Effector memory CD4-positive, alpha-beta T cell (primary cell): ENCODE measurements at places on chromosomes 7 and 10.

- DNase-seq: no peak
- no peak overlapping the region for H3K27ac ChIP-seq
- H3K27me3 ChIP-seq: no peaks in the 10 kb centered on the region
- no peak overlapping the region for H3K4me3 ChIP-seq
- H3K36me3 ChIP-seq: no peaks in the 10 kb centered on the region
Observed at GRCh38 chr7:2016761-2017480, 215.8 kb downstream of the MAD1L1 start.

DNA sequence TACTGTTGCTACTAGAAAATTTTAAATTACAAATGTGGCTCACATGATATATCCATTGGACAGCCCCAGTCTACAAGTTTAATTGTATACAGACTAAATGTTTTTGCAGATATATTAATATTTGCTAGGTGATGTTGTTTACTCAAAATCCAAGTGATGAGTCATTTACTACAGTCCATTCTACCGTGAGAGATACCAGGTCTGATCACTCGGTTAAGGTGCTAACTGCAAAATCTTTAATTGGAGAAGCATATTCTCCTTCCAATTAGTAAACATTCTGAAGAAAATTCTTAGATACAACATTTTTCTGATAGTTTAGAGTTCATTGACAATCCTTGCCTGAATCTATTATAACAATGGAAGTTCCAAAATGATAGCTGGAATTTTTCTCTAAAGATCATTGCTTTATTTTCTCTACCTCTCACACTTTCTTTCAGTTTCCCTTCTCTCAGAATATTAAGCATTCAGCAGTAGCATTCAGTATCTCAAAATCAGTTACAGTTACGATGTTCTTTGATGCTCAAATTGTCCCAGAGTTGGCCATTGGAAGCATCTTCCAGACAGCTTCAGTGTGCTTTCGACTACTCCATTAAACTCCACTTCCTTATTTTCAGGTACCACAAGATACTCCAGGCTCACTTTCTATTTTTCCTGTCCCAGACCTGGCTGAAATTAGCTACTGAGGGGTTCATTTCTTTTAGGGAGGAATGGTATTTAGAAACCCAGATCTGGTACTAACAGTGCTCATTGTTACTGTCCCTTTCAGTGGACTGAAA, 2.3 kb downstream of the ABCB1 start:
- DNase-seq: no peak
- no peaks in the 10 kb centered on the region for H3K27me3 ChIP-seq
- H3K4me1 ChIP-seq: no peaks in the 10 kb centered on the region
- H3K27ac ChIP-seq: no peak overlapping the region
- no peaks in the 10 kb centered on the region for H3K36me3 ChIP-seq

GRCh38 chr7:31093282-31093681, 41.2 kb downstream of the ADCYAP1R1 start:
- no peak overlapping the region for H3K4me3 ChIP-seq
- no peaks in the 10 kb centered on the region for H3K36me3 ChIP-seq
- no peaks in the 10 kb centered on the region for H3K27me3 ChIP-seq
- no peaks in the 10 kb centered on the region for H3K4me1 ChIP-seq

GRCh38 chr7:122248472-122248871, 56.1 kb downstream of the FEZF1 start:
- no peaks in the 10 kb centered on the region for H3K4me1 ChIP-seq
- no peak for DNase-seq
- H3K36me3 ChIP-seq: no peaks in the 10 kb centered on the region
- H3K27ac ChIP-seq: no peak overlapping the region
- no peak overlapping the region for H3K4me3 ChIP-seq
- no peaks in the 10 kb centered on the region for H3K27me3 ChIP-seq

- H3K36me3 ChIP-seq: no peaks in the 10 kb centered on the region
- no peaks in the 10 kb centered on the region for H3K27me3 ChIP-seq
- DNase-seq: no peak
Observed at GRCh38 chr7:97342512-97342911, 225.0 kb downstream of the SDHAF3 start.

DNA sequence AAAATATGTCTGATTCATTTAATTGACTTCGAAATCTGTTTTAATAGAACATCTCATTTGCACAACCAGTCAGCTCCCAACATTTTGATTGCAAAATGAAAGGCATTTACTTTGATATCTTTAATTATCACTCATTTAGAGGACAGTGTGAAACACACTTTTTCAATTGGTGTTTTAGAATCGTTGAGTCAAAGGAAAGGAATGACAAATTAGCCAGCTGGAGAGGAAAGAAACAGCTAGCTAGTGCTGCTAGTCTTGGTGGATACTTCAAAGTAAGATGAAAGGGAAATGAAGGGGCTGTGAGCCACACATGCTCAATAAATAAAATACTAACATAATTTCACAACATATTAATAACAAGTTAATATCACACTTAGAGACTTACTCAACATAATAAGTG, 570.2 kb downstream of the PHTF2 start:
- H3K27ac ChIP-seq: no peak overlapping the region
- H3K4me1 ChIP-seq: no peaks in the 10 kb centered on the region
- no peak for DNase-seq
- H3K36me3 ChIP-seq: no peaks in the 10 kb centered on the region
- H3K27me3 ChIP-seq: no peaks in the 10 kb centered on the region
- no peak overlapping the region for H3K4me3 ChIP-seq

DNA sequence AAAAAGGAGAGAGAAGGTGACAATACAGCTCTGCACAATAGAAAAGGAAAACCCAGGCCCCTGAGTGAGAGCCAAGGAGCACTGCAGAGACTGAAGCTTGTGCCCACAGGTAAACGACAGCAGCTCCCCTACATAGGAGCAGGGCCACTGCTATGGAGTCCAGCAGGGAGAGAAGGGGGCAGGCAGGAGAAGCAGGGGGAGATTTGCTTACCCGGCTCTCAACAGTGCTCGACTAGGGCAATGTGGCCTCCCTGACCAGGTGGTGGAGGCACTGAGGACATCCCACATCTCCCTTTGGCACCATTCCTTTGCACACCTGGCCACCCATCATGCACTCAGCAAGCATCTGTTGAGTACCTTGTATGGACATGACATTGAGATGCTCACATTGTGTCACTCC, 153.0 kb downstream of the EVX1 start:
- no peak overlapping the region for H3K27ac ChIP-seq
- H3K27me3 ChIP-seq: no peaks in the 10 kb centered on the region
- DNase-seq: no peak
- no peaks in the 10 kb centered on the region for H3K36me3 ChIP-seq
- no peaks in the 10 kb centered on the region for H3K4me1 ChIP-seq
